Naive thymus-derived CD4-positive, alpha-beta T cell (primary cell): ENCODE measurements at places on chromosomes 2 and 18.

DNA sequence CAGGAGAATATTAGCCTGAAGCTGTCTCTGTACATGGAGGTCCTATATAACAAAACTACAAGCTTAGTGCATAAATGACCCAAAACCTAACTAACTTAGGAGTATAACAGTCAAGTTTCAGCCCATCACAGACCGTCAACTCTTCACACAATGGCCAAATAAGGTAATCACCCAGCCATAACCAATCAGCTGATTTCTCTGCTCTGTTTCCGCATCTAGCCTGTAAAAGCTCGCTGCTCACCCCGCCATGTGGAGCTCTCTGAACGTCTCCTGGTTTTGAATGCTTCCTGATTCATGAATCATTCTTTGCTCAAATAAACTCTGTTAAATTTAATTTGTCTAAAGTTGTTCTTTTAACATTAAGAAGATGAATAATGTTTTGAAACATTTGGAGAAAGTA is 593.6 kb downstream of the TMX3 start:
- no peak for DNase-seq

- no peak for DNase-seq
These were observed 167.3 kb upstream of the SKOR2 start for GRCh38 chr18:47418746-47419145.

DNA sequence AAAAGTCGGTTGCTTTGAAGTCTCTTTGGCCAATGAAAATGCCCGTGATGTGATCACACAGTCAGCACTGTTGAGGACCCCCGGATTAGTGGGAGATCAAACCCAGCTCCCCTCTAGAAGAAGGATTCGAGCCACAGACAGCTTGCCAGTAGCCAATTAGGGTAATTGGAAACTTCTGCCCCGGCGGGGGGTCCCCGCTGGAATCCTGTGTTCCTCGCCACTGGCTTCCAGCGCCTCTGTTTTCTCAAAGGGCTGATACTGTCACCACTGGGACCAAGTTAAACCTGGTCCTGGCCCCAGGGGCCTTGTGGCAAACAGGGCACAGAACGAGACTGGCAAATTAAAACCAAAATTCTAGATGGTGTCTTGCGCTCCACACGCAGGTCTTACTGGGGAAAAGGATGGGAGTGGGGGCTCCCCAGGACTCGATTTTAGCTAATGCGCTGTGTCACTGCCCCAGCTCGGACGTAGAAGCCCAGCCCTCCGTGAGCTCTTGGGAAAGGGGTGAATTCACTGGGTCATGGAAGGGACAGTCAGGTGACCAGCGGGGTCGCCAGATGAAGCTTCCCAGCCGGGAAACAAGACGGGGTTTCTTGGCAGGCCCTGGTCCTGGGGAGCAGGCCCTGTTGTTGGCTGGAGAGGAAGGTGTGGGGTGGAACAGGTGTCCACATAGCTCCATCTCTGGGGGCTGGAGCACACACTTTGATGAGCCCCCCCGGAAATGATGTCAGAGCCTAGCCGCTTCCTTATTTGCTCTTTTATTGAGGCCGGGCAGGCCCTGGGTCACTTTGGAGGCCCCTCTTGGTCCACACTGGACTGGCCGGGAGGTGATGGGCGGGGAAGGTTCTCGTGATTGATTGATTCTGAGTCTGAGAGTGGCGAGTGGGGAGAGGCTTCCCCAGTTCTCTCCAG is 90.2 kb downstream of the SMAD7 start:
- no peak for DNase-seq

GRCh38 chr2:188978291-188979081 is 4.3 kb downstream of the COL3A1 start:
- no peak for DNase-seq

DNA sequence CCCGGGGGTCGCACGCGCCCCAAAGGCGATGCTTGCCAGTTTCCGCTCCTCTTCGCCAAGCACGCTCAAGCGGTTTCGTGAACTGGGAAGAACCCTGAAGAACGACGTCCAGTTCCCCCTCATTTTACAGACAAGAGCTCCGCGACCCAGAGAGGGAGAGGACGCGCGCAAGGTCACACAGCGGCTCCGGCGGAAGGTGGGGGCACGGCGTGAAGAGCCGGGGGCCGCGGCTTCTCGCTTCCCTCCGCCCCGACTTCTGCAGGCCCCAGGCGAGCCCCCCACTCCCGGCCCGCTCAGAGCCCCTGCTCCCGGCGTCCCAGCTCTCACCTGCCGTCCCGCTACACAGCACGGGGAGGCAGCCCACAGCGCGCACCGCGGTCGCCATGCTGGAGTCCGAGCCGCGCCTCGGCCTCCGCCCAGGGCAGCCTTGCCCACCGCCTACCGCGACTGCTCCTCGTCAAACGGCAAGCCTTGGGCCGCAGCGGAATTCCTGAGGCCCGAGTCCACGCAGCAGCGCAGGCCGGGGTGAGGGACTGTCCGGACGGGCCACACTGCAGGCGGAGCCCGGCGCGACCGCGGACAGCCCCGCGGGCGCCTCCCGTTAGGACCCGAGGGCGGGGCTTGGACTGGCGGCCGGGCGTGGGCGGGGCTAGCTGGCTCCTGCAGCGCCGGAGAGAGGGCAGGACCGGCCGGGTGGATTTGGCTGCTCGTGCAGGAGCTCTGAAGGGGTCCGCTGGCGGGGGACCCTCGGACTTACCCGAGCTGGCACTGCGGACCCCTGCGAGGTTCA is at the start of gene MRPS5:
Gene MRPS5 (minus strand): TSS at position 402 of the 790 bp plus-strand sequence. CDS start 17 bp downstream, at position 385.
- DNase-seq, result peak; percentile 69
